ENCODE measurements at places on chromosomes 12 and 14.

GRCh38 chr14:97644365-97644764, 847.2 kb downstream of the VRK1 start:
- DNase-seq: no peak

GRCh38 chr12:52359621-52360061, 7.6 kb downstream of the KRT85 start:
- no peak for DNase-seq

DNA sequence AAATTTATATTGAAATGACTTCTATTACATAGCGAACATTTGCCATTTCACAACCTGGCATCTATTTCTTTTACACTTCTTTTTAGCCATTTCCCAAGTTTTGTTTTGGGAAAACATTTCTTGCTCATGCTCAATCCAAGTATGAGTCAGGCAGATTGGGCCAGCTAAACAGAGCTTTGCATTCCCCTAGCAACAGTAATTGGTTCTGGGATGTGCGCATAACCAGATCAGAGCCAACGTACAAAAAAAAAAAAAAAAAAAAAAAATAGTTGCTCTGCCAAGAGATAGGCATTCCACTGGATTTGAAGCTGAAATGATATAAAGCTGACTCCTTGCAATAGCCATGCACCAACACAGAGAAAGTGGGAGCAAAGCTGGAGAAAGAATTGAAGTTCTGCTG, 37.5 kb downstream of the PLCZ1 start:
- DNase-seq: no peak

DNA sequence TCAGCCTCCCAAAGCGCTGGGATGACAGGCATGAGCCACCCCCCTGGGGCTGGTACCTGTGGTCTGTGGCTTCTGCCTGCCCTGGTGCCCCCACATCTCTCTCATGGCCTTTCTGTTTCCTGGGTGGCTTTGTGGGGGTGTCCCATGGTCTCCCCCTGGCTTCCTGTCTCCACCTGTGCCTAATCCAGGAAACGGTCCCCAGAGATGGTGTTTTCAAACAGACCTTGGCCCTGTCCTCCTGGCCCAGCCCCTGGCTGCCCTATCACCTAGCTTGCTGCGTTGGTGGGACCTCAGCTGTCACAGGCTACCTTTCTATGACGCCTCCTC, 18.1 kb downstream of the MEG3 start:
- no peak for DNase-seq

GRCh38 chr12:132253698-132254480, 75.5 kb downstream of the GALNT9 start:
- no peak for DNase-seq

- DNase-seq: no peak
These were observed 126.8 kb downstream of the TMTC1 start for GRCh38 chr12:29656762-29657538.
